ENCODE measurements at places on chromosomes 4 and X. TPM values are rescaled to one million over a fixed set of nuclear protein-coding genes. Genes with fewer than 3 reads are reported as not detected.

DNA sequence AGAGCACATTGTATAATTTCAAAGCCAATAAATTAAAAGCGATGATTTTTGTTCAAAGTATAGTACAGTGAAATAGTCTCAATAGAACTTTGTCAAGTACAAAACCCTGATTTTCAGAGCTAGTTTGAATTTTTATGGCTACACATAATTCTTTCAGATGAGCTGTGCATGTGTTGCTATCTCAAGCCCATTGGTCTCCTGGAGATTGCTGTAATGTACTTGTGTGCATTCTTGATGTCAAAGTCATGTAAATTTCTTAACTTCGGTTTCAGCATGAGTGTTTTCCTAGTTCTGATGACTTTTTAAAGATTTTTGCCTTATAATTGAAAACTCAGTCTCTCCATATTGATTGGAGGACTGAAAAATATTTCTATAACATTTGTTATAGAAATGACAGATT, 200.8 kb downstream of the CEP135 start:
- H3K4me3 ChIP-seq, result no peak overlapping the region
- DNase-seq, result no peak
- H3K27ac ChIP-seq, result no peak overlapping the region
- no peaks in the 10 kb centered on the region for H3K4me1 ChIP-seq
- H3K36me3 ChIP-seq, result no peaks in the 10 kb centered on the region
- no peaks in the 10 kb centered on the region for H3K27me3 ChIP-seq

GRCh38 chr4:56953680-56954520, 23.5 kb downstream of the NOA1 start:
- peaks cover 2% of the 10 kb centered on the region for H3K27me3 ChIP-seq
- H3K4me1 ChIP-seq, result peaks cover 18% of the 10 kb centered on the region
- H3K27ac ChIP-seq, result no peak overlapping the region
- no peak for DNase-seq

GRCh38 chrX:56228914-56229313, 3.2 kb upstream of the KLF8 start:
- H3K4me1 ChIP-seq, result no peaks in the 10 kb centered on the region
- no peak for DNase-seq
- H3K27ac ChIP-seq, result no peak overlapping the region
- peaks cover 4% of the 10 kb centered on the region for H3K27me3 ChIP-seq
- H3K4me3 ChIP-seq, result no peak overlapping the region

DNA sequence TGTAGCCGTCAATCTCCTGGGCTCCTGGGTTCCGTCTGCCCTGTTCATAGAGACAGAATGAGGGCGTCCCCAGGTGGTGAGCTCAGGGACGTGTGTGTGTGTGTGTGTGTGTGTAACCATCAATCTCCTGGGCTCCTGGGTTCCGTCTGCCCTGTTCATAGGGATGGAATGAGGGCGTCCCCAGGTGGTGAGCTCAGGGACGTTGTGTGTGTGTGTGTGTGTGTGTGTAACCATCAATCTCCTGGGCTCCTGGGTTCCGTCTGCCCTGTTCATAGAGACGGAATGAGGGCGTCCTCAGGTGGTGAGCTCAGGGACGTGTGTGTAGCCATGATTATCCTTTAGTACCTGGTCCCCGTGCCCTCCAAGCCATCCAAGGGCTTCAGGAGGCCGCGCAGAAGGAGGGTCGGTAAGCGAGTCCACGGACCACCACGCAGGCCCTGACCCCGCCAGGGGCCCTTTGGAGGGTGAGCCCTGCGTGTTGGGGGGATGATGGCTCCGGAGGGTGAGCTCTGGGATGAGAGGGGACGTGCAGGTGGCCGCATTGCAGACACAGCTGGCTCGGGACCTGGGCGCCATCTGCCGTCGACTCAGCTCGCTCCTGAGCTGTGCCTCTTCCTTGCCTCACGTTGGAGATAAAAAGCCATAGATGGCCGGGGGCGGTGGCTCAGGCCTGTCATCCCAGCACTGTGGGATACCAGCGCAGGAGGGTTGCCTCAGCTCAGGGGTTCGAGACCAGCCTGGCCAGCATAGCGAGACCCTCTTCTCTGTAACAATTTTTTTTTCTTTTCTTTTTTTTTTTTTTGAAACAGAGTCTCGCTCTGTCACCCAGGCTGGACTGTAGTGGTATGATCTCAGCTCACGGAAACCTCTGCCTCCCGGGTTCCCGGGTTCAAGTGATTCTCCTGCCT, 5.4 kb upstream of the GTPBP6 start:
- no peak overlapping the region for H3K4me3 ChIP-seq
- peak; percentile 44 for DNase-seq
- H3K36me3 ChIP-seq, result peaks cover 5% of the 10 kb centered on the region
- no peaks in the 10 kb centered on the region for H3K4me1 ChIP-seq

GRCh38 chrX:110415440-110416170, 57.0 kb downstream of the RTL9 start:
- peak; percentile 58 for DNase-seq
- no peaks in the 10 kb centered on the region for H3K36me3 ChIP-seq
- peaks cover 91% of the 10 kb centered on the region for H3K4me1 ChIP-seq
- peak overlapping the region; percentile 83 for H3K27ac ChIP-seq
- peak overlapping the region; percentile 51 for H3K4me3 ChIP-seq
- H3K27me3 ChIP-seq, result peaks cover 3% of the 10 kb centered on the region

DNA sequence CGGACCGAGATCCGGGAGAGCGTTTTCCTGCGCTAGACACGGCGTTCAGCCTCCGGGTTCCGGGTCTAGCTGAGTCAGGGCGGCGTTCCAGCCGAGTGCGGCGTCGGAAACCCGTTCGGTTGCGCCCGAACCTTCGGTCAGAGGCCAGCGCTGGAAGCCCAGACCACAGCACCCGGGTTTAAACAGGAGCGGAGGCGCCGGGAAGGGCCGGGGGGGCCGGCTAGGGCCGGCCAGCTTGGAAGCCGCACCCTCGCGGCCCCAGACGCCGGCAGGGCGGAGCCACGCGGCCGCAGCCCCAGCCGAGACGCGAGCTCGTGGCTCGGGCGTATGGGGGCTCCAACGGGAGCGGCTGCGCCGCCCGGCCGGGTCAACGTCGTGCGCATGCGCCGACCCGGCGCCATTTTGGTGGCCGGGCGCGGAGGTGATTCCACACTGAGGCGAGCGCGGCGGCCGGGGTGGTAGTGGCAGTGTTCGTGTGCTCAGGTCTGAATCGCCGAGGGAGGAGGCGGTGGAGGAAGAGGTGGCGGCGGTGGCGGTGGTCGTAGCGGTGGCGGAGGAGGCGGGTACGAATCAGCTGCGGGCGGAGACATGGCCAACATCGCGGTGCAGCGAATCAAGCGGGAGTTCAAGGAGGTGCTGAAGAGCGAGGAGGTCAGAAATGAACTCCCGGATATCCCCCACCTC, at the start of gene UBE2K:
Gene UBE2K (plus strand): TSS at position 397 of the 684 bp plus-strand sequence. CDS start 192 bp downstream, at position 589.
- peak; percentile 79 for DNase-seq
- peak within 1 kb of the TSS; percentile 99 for H3K4me3 ChIP-seq
- H3K4me1 ChIP-seq, result peaks cover 35% of the 10 kb centered on the region
- peak within 1 kb of the TSS; percentile 91 for H3K27ac ChIP-seq

GRCh38 chr4:55876387-55876786, 22.9 kb downstream of the EXOC1 start:
- H3K4me3 ChIP-seq, result no peak overlapping the region
- H3K27ac ChIP-seq, result no peak overlapping the region
- DNase-seq, result no peak
- H3K27me3 ChIP-seq, result no peaks in the 10 kb centered on the region

GRCh38 chrX:29834764-29835163, 380.6 kb upstream of the MAGEB2 start:
- H3K4me1 ChIP-seq, result no peaks in the 10 kb centered on the region
- H3K27ac ChIP-seq, result no peak overlapping the region
- H3K36me3 ChIP-seq, result no peaks in the 10 kb centered on the region
- DNase-seq, result no peak

- no peaks in the 10 kb centered on the region for H3K4me1 ChIP-seq
- H3K27me3 ChIP-seq, result peaks cover 2% of the 10 kb centered on the region
- DNase-seq, result no peak
- no peak overlapping the region for H3K4me3 ChIP-seq
- H3K27ac ChIP-seq, result no peak overlapping the region
Measured at GRCh38 chr4:187786190-187786589, 209.4 kb upstream of the ZFP42 start.

- H3K4me3 ChIP-seq, result peak overlapping the region; percentile 61
- H3K4me1 ChIP-seq, result peaks cover 45% of the 10 kb centered on the region
- H3K36me3 ChIP-seq, result no peaks in the 10 kb centered on the region
Measured at GRCh38 chr4:1192091-1192492, 19.7 kb upstream of the SPON2 start.

- H3K36me3 ChIP-seq, result no peaks in the 10 kb centered on the region
- no peak overlapping the region for H3K27ac ChIP-seq
- H3K4me1 ChIP-seq, result no peaks in the 10 kb centered on the region
- H3K4me3 ChIP-seq, result no peak overlapping the region
- no peaks in the 10 kb centered on the region for H3K27me3 ChIP-seq
- no peak for DNase-seq
Measured at GRCh38 chr4:37068580-37068979, 176.0 kb upstream of the NWD2 start.

GRCh38 chr4:108191269-108191914, 22.7 kb upstream of the LEF1 start:
- no peak overlapping the region for H3K4me3 ChIP-seq
- H3K4me1 ChIP-seq, result no peaks in the 10 kb centered on the region
- no peak for DNase-seq
- no peaks in the 10 kb centered on the region for H3K36me3 ChIP-seq

GRCh38 chr4:5292101-5292500, 240.8 kb downstream of the STK32B start:
- no peak overlapping the region for H3K4me3 ChIP-seq
- DNase-seq, result no peak
- H3K36me3 ChIP-seq, result no peaks in the 10 kb centered on the region

GRCh38 chr4:76216524-76216923, 2.9 kb upstream of the SCARB2 start:
- H3K27ac ChIP-seq, result no peak overlapping the region
- peaks cover 42% of the 10 kb centered on the region for H3K4me1 ChIP-seq
- H3K4me3 ChIP-seq, result no peak overlapping the region
- no peak for DNase-seq
- H3K27me3 ChIP-seq, result peaks cover 3% of the 10 kb centered on the region

- H3K4me3 ChIP-seq, result no peak overlapping the region
- no peaks in the 10 kb centered on the region for H3K4me1 ChIP-seq
- H3K27me3 ChIP-seq, result peaks cover 8% of the 10 kb centered on the region
- no peak overlapping the region for H3K27ac ChIP-seq
- no peaks in the 10 kb centered on the region for H3K36me3 ChIP-seq
- no peak for DNase-seq
Measured at GRCh38 chr4:153798420-153798819, 9.5 kb upstream of the SFRP2 start.

DNA sequence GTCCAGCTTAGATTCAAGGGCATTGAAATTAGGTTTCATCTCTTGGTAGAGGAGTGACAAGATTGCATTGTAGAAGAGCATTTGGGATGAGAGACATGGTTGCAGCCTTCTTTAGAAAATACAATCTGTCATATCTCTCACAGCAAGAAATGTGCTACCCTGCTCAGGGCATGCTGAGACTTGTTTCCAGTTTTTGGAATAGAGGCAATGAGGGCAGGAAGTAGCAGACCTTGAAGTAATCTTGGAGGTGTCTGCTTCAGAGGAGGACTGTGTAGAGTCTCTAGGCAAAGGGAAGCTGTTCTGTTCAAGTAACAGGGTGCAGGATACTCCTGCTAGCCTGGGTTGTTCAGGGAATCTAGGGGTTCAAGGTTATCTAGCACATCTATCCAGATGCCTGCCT, 116.1 kb upstream of the ZNF827 start:
- peaks cover 2% of the 10 kb centered on the region for H3K27me3 ChIP-seq
- no peak for DNase-seq
- no peak overlapping the region for H3K4me3 ChIP-seq
- no peaks in the 10 kb centered on the region for H3K36me3 ChIP-seq

GRCh38 chrX:100098660-100099375, 311.3 kb downstream of the PCDH19 start:
- no peak overlapping the region for H3K4me3 ChIP-seq
- no peaks in the 10 kb centered on the region for H3K4me1 ChIP-seq
- H3K36me3 ChIP-seq, result no peaks in the 10 kb centered on the region

GRCh38 chr4:13537832-13538177, 6.5 kb downstream of the NKX3-2 start:
- no peak overlapping the region for H3K4me3 ChIP-seq
- peaks cover 25% of the 10 kb centered on the region for H3K4me1 ChIP-seq
- H3K27me3 ChIP-seq, result peaks cover 89% of the 10 kb centered on the region
- no peak for DNase-seq
- 0 out of 2 replicates have a peak, but pooled peaks cover 5% of the 10 kb centered on the region for H3K36me3 ChIP-seq

DNA sequence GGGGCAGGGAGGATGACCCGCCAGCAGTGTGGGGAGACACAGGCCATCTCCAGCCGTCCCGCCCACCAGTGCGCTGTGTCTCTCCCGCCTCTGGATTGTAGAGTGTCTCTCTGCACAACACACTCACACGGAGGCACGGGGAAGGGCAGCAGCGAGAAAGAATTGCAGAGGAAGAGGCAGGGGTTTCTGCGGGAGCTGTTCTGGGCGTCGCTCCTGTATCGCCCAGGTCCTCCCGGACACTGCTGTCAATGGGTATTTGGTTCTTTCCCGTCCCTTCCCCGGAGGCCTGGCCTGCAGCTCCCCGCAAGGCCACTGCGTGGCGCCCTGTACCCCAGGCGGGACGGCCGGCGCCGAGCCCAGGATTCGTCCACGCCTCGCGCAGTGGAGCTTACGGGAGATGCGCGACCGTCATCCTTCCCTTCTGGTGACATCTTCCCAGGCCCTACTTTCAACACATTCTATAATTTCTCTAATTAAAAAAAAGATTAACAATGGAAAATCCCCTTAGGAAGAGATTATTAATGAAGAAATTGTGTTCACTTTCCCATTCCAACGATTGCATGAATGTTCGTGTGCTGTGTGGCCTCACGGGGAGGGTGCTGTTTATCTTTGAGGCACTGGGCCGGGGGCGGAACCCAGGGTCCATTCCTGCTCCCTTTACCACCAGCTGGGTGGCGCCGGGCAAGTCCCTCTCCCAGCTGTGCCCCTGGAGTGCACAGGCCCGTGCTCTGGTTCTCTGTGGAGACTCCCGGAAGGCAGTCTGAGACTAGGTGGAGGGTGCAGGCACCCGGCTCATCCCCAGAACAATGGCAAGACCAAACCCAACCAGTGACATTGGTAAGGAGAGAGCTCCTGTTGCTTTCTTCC, 95.7 kb downstream of the CPZ start:
- H3K4me1 ChIP-seq, result no peaks in the 10 kb centered on the region
- DNase-seq, result no peak
- no peak overlapping the region for H3K4me3 ChIP-seq
- H3K27me3 ChIP-seq, result peaks cover 19% of the 10 kb centered on the region

- H3K4me1 ChIP-seq, result no peaks in the 10 kb centered on the region
- H3K27ac ChIP-seq, result no peak overlapping the region
- DNase-seq, result no peak
- no peak overlapping the region for H3K4me3 ChIP-seq
- H3K27me3 ChIP-seq, result no peaks in the 10 kb centered on the region
- no peaks in the 10 kb centered on the region for H3K36me3 ChIP-seq
Measured at GRCh38 chr4:58191109-58191508, 1080.9 kb upstream of the IGFBP7 start.

- no peak overlapping the region for H3K4me3 ChIP-seq
- H3K36me3 ChIP-seq, result no peaks in the 10 kb centered on the region
- H3K4me1 ChIP-seq, result no peaks in the 10 kb centered on the region
- H3K27me3 ChIP-seq, result no peaks in the 10 kb centered on the region
- DNase-seq, result no peak
Measured at GRCh38 chrX:112901869-112902725, 61.5 kb upstream of the AMOT start.

Gene SPACA5
- total RNA-seq, result not detected

Gene ZNF182
- total RNA-seq, result 2.7 TPM

Gene SMIM10L2A
- not detected for total RNA-seq

Gene AKAP17A
- total RNA-seq, result 25.4 TPM

Gene RS1
- not detected for total RNA-seq

Gene ANXA3
- total RNA-seq, result 2.8 TPM
